ENCODE measurements at places on chromosomes 4 and X. TPM values are rescaled to one million over a fixed set of nuclear protein-coding genes. Genes with fewer than 3 reads are reported as not detected.

The TRIM60 gene
- polyA plus RNA-seq, result not detected

The SATL1 gene
- 0.60 TPM for polyA plus RNA-seq

The GAGE12F gene
- not detected for polyA plus RNA-seq

The MAPK10 gene
- polyA plus RNA-seq, result 80.2 TPM

The SLC4A4 gene
- 70.6 TPM for polyA plus RNA-seq

The ZCCHC4 gene
- polyA plus RNA-seq, result 10.5 TPM

The SLC38A5 gene
- 5.4 TPM for polyA plus RNA-seq

The PNMA5 gene
- polyA plus RNA-seq, result 0.36 TPM

The ZBED1 gene
- polyA plus RNA-seq, result 44.4 TPM

The BCLAF3 gene
- 7.9 TPM for polyA plus RNA-seq

The RBMX gene
- polyA plus RNA-seq, result 431 TPM

The UGT2B28 gene
- 0.07 TPM for polyA plus RNA-seq

The GAK gene
- 73.2 TPM for polyA plus RNA-seq

The UGT2A1 gene
- polyA plus RNA-seq, result 19.4 TPM

The SMIM20 gene
- 47.3 TPM for polyA plus RNA-seq

Data from renal pelvis (tissue), 12 donors.